ENCODE measurements at places on chromosomes 12 and 14.

- H3K36me3 ChIP-seq = no peaks in the 10 kb centered on the region
- H3K27me3 ChIP-seq = no peaks in the 10 kb centered on the region
- peak overlapping the region; percentile 56 for H3K27ac ChIP-seq
- H3K4me3 ChIP-seq = no peak overlapping the region
- DNase-seq = no peak
These were observed 274.9 kb downstream of the PAWR start for GRCh38 chr12:79415746-79416435.

DNA sequence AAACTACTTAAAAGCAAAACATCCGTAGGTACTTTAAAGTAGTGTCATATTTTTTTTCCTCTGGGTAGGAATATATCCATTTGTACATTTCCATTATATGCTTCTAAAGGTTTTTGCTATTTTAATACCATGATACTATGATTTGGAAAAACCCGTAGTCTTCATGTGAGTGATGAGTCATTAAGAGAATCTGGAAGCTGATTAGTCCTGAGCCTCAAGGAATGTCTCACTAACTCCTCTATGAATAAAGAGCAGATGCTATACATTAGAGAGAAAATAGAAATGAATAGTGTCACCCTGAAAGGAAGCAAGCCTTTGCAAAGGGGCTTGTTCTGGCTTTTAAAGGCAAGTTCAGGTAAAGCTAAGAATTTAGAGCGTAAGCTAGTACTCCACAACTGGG, 432.1 kb downstream of the CCDC91 start:
- H3K27me3 ChIP-seq = no peaks in the 10 kb centered on the region
- no peak for DNase-seq
- no peak overlapping the region for H3K27ac ChIP-seq
- no peaks in the 10 kb centered on the region for H3K36me3 ChIP-seq

DNA sequence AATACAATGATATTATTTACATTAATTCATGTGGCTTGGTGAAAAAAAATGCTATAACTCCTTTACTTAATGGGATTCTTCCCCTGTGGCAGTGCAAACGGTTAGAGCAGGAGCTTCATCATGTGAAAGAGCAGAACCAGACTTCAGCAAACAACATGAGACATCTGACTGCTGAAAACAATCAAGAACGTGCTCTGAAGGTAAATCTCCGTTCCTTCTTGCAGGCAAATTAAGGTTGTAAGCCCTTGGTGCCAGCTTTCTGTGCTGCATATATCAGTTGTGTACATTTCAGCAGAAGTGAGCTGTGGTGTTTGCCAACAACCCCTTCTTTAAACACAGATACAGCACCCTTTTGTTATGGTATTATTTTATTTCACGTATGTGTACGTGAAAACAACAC, 171.7 kb downstream of the MIPOL1 start:
- no peaks in the 10 kb centered on the region for H3K4me1 ChIP-seq
- no peak overlapping the region for H3K27ac ChIP-seq
- H3K4me3 ChIP-seq = no peak overlapping the region

DNA sequence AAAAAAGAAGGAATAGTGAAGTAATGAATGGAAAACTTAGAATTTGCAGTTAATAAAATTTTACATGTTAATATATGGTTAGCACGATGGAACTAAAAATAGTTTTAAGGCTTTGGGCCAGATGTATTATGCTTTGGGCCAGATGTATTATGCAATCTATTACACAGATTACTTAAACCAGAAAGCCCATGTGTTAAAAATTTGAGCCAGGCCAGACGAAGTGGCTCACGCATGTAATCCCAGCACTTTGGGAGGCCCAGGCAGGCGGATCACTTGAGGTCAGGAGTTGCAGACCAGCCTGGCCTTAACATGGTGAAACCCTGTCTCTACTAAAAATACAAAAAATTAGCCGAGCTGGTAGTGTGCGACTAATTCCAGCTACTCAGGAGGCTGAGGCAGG, 17.2 kb downstream of the IFT81 start:
- peak overlapping the region; percentile 63 for H3K27ac ChIP-seq
- H3K27me3 ChIP-seq = no peaks in the 10 kb centered on the region
- no peak overlapping the region for H3K4me3 ChIP-seq
- peaks cover 50% of the 10 kb centered on the region for H3K36me3 ChIP-seq
- DNase-seq = peak; percentile 80
- H3K4me1 ChIP-seq = peaks cover 7% of the 10 kb centered on the region

DNA sequence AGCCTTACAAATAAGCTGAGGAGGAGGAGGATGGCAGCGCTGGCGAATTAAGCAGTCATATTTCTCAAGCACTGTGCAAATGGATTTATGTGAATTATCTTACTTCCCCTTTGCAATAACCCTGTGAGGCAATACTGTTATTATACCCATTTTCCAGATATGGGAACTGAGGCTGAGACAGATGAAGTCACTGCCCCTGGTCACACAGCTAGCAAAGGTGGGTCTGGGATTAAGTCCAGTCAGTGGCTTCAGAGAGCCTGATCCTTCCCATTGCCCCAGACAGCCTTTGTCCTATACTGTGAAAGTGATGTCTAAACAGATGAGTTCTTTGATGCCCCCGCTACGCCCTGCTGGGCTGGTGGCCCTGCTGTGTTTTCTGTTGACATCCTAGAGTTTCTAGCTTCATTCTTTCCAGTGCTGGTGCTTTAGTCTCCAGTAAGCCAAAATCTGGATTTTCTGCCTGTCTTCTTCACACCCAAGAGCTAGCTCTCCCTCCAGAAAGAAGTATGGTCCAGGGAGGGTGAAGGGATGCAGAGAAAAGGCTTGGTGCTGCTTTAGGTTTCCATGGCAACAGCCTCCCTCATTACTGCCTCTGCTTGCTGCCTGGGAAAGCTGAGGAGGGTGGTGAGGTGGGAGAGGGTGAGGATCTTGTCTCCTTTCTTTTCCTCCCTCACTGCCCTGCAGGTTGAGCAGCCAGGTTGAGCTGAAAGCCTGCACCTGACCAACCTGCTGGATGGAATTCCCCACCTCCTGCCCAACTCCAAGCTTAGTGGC, 30.7 kb downstream of the TMEM63C start:
- H3K4me3 ChIP-seq = no peak overlapping the region
- H3K27me3 ChIP-seq = no peaks in the 10 kb centered on the region
- H3K27ac ChIP-seq = no peak overlapping the region
- H3K4me1 ChIP-seq = no peaks in the 10 kb centered on the region

DNA sequence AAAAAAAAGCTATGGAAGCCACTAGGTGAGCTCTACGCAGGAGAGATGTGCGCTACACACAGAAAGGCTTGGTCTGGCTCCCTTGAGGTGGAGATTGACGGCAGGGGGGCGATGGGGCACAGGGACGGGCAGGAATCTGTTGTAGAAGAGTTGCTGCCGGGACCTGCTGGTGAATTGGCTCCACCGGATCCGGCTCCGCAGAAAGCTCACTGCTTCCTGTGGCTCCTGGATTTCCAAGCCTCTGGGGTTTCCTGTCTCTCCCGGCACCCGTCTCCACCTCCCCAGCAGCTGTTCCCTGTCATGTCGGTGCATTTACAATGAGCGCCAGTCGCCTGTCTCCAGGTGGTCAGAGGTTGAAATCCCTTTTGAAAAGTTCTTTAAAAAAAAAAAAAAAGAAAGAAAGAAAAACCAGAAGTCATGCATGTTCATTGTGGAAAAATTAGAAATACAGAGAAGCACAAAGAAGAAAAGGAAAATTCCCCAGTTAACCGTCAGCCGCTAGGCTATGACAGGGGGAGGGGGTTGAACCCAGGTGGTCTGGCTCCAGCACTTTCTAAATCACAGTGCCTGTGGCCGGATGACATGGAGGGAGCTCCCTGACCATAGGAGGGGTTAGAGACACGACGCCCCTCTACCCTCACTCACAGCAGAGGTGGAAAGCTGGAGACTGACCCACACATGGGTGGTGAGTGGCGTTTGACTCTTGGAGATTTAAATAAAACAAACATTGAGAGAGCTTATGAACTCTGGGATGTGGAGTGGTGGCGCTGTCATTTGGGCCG, 20.8 kb downstream of the FAM222A start:
- H3K27ac ChIP-seq = no peak overlapping the region
- no peaks in the 10 kb centered on the region for H3K4me1 ChIP-seq
- H3K36me3 ChIP-seq = no peaks in the 10 kb centered on the region
- peak; percentile 10 for DNase-seq

GRCh38 chr12:110780448-110780847, 37.8 kb upstream of the PPP1CC start:
- no peaks in the 10 kb centered on the region for H3K36me3 ChIP-seq
- no peak overlapping the region for H3K4me3 ChIP-seq
- H3K4me1 ChIP-seq = no peaks in the 10 kb centered on the region
- peaks cover 10% of the 10 kb centered on the region for H3K27me3 ChIP-seq

Measured in tibial artery (tissue), 4 donors.